ENCODE measurements at places on chromosomes 4 and X.

- DNase-seq, result no peak
Observed at GRCh38 chr4:84051089-84051488, 448.0 kb downstream of the NKX6-1 start.

DNA sequence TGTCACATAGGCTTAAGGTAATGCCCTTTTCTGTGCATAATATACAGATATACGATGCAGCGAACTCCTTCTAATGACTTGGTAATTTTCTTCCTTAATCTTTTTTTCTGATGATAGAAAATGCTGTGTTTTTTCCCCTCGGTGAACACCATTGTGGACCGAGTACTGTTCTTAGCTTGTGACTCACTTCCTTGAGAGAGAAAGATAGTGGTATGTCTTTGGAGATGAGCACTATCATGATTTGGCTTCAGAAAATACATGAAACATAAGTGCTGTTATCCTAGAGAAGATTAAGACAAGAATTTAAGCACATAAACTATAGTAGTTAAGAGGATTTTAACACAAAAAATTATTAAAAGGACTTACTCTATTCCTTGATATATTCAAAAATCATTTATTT, 63.9 kb downstream of the RS1 start:
- no peak for DNase-seq

- no peak for DNase-seq
Observed at GRCh38 chr4:47510506-47511143, 25.6 kb downstream of the ATP10D start.

DNA sequence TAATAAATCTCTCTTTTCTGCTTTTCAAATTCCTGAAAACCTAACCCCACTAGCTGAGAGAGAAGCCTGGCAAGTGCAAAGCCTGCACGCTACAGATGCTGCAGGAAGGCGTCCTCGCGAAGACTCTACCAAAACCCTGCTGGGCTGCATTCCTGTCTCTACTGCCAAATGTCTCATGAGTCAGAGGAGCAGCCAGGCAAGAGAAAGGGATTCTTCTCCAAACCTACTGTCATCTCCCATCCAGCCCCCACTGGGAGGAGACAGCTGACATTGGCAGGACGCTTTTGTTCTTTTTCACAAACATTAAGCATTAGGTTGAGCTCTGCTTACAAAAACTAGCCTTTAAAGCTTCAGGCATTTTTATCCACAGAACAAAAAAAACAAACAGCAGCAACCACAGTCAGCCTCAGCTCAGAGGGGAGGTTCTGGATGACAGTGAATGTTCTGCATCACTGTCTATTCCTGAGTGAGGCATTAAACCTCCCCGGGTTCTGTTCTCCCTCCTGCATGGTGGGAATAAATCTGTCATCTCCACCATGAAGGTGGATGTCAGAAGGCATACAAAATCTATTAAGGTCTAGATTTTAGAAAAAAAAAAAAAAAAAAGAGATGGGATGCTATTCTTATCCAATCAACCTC, 18.0 kb downstream of the CRMP1 start:
- no peak for DNase-seq

GRCh38 chrX:78066110-78066509, 37.9 kb upstream of the PGK1 start:
- no peak for DNase-seq

Data from stimulated activated CD8-positive, alpha-beta memory T cell treated with anti-CD3 and anti-CD28 coated beads, Interleukin-2, amount 100 ng/mL, for 1 hour (primary cell).